Left cardiac atrium (tissue), 4 donors: ENCODE measurements at places on chromosomes 4 and X.

DNA sequence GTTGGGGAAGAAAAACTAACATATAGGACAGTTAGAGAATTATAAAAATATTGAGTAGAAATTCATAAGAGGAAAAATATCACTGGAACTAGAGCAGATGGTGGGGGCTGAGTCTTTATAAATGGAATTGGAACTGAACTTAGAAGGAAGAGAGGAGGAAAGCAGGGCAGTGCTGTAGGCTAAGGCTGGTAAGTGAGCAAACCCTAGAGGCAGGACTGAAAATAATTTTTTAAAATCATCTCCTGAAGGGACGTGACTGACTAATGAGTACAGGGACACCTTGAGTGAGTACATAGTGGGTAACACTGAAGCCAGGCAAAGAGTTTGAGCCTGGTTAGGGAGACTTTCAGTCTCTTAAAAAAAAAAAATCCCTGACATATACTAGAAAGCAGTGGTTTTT lies 63.3 kb downstream of the GALNT7 start:
- no peak for DNase-seq

DNA sequence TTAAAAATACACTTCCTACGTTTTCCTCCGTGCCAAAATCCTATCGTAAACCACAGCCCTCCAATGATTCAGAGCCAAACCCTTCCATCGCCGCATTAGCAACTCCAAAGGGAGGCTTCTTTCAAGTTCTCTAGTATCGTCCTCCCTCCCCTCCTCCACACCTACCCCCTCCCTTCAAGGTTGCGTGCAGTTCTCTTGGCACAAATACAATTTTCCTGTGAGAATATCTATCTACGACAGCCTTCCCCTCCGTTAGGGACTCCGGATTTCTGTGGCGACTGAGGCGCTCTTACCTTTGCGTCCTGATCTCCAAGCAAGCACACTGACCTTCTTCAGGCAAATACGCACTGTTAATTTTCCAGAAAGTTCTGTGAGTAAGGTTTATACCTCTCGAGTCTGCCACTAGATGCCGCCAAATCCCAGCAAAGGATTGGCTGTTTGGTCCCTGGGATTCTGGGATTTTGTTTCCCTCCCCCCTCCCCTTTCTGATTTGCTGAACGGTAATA lies 1.2 kb upstream of the MORF4L2 start:
- peak; percentile 74 for DNase-seq

- DNase-seq = no peak
Observed at GRCh38 chr4:145207934-145208333, 27.5 kb upstream of the OTUD4 start.

GRCh38 chrX:148995661-148996060 lies 495.2 kb downstream of the AFF2 start:
- no peak for DNase-seq

DNA sequence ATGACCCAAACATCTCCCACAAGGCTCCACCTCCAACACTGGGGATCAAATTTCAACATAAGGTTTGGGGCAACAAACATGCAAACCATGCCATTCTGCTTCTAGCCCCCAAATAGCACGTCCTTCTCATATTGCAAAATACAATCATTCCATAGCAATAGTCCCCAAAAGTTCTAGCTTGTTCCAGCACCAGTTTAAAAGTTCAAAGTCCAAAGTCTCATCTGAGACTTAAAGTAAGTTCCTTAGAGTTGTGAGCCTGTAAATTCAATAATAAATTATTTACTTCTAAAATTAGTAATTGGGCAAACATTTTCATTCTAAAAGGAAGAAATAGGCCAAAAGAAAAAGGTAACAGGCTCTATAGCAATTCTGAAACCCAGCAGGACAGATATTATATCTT lies 8.9 kb upstream of the TASL start:
- DNase-seq = no peak

- DNase-seq = no peak
Observed at GRCh38 chr4:78197947-78198346, 140.8 kb downstream of the FRAS1 start.

DNA sequence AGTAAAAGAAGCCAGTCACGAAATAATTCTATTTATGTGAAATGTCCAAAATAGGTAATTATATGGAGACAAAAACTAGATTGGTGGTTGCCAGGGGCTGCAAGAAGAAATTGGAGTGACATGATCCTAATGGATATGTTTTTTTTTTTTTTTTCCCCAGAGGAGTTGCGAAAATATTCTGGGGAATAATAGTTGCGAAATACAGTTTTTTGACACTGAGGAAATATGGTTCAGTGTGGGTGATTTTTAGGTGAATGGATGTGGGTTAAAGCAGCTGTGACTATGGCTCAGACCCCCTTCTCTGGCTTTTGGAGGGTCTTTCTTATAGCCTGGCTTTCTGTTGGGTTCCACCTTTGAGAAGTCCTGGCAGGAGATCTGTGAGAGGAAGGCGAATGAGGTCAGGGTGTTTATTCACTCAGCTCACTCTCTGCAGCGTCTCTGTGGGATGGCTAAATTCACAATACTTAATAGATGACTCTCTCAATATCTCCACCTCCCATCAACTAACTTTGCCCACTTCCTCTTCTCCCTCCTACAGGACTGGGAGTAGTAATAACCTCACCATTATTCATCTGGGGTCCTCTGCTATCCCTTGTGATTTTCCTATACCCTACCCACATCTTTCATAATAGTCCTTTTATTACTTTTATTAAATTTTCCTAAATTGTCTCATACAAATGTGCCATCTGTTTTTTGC lies 15.3 kb upstream of the RAB9B start:
- no peak for DNase-seq

- DNase-seq = peak; percentile 29
Observed at GRCh38 chrX:69133921-69134542, 31.2 kb downstream of the PJA1 start.

GRCh38 chr4:128825226-128825625 lies 15.7 kb downstream of the JADE1 start:
- no peak for DNase-seq

GRCh38 chrX:103248553-103248952 lies 6.4 kb downstream of the TCEAL8 start:
- DNase-seq = no peak

- DNase-seq = no peak
Observed at GRCh38 chr4:41331224-41331623, 74.5 kb downstream of the UCHL1 start.

- DNase-seq = peak; percentile 71
Observed at GRCh38 chrX:45769761-45770582, 569.3 kb upstream of the DIPK2B start.

- DNase-seq = no peak
Observed at GRCh38 chr4:76897536-76898384, at the start of gene SOWAHB. Gene SOWAHB, minus strand, starts transcription at chr4:76898144. Its CDS starts 295 bp downstream, at chr4:76897849.

DNA sequence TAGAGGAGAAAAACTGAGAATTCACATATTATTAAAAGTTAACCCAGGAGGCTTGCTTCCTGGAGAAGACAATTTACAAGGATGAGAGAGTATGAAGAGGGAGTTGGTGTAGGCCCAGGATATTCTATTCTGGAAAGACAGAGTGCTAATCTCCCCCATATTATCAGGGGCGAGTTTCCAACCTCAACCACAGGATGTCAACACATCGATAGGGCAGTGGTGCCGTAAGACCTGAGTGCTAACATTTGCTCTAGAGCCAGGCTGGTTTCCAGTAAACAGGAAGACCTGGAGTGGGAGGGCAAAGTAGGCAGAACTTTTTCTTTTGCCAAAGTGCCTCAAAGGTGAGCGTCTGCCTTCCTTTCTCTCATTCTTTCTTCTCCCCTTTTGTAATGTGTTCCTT lies 2.8 kb upstream of the AWAT1 start:
- DNase-seq = no peak

- DNase-seq = no peak
Observed at GRCh38 chrX:46477435-46477834, 67.8 kb downstream of the ZNF674 start.

DNA sequence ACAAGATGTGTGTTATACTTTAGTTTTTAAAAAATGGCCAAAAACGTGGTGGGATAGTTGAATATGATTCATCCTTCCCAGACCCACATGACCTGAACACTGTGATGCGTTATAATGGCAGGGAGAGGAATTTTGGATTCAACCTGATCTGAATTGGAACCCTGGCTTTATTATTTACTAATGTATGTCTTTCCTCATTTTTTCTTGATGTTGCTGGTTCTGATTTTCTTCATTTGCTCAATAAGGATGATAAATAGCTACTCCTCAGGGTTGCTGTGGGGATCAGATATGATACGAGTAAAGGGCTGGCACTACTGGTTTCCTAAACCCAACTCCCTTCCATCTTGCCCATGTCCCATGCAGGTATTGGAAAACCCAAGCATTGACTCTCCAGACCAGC lies 24.2 kb upstream of the ACSL1 start:
- DNase-seq = no peak

- DNase-seq = no peak
Observed at GRCh38 chrX:110852180-110852579, 56.6 kb upstream of the CHRDL1 start.

GRCh38 chrX:130340271-130340670 lies 552 bp downstream of the SLC25A14 start:
- DNase-seq = no peak
